CD4-positive, alpha-beta T cell treated with Interleukin-4 for 1 hour (primary cell): ENCODE measurements at places on chromosomes 5 and 9.
A peak's percentile ranks its signal among the peaks of the same experiment; 100 is the strongest.

DNA sequence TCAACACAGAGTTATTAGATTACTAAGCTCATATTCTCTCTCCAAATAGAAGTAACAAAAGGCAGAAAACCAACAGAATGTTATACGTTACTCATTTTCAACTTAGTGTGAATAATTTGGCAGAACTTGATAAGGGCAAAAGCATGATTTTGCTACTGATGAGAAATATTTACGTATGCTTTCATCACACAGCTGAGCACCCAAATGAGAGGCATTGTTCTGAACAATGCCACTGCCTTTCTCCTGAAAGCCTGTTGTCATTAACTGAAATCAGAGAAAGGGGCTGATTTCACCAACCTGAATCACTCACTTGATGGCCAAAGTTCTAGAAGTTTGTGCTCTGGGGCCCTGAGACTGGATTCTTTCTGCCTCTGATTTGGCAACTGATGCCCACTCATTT lies 367.5 kb upstream of the PTGER4 start:
- no peak for DNase-seq

GRCh38 chr5:78795757-78796156 lies 147.2 kb upstream of the LHFPL2 start:
- no peak for DNase-seq

GRCh38 chr5:137114529-137114928 lies 384.6 kb downstream of the SPOCK1 start:
- DNase-seq: no peak

- no peak for DNase-seq
These were observed 10.4 kb downstream of the ANGPTL2 start for GRCh38 chr9:127112056-127112455.

DNA sequence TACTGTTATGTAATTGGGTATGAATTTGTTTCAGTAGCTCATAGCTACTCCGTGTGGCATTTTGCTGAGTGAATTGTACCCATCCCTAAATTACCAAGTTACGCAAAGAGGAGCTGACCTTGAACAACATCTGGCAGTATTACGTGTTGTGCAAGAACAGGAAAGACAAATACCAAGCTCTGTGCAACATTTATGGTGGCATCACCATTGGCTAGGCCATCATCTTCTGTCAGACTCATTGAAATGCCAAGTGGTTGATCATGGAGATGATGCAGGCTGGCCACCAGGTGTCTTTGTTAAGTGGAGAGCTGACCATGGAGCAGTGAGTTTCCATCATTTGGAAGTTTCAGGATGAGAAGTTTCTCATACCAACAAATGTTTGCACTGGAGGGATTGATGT lies 15.0 kb downstream of the ZSWIM6 start:
- DNase-seq: no peak

DNA sequence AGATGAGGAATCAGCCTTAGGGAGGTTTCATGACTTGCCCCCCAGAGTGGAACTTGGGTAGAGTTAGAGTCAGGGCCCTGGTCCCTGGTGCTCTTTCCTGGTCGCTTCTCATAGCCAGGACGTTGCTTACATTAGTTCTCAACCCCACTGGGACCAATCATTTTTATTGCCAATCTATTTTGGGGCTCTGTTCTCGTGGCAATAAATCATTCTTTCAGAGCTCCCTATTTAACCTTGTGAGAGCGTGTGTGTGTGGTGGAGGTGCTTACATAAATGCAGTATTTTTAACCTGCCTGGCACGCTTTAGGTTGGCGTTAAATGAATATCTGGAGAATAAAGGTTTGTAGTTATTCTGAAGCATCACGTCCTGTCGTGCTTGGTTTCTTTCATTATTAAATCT lies 4.1 kb downstream of the TRIO start:
- no peak for DNase-seq

GRCh38 chr5:155508673-155509072 lies 495.1 kb downstream of the KIF4B start:
- no peak for DNase-seq

DNA sequence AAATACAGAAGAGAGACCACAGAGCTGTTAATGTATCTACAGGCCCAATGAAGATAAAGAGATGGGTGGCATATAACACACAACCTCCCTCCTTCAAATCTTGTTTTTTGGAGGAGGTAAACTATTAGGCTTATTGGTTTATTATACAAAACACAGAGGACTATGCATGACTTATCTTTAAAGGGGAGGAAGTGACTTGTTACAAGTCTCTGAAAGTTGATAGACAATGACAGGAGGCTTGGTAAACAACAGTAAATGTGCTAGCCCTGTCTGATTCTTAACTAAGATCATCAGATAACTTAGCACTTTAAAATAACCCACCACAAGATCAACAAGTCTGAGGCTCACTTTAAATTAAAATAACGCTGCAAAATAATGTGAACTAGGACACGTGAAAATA lies 219.0 kb downstream of the MLLT3 start:
- no peak for DNase-seq

DNA sequence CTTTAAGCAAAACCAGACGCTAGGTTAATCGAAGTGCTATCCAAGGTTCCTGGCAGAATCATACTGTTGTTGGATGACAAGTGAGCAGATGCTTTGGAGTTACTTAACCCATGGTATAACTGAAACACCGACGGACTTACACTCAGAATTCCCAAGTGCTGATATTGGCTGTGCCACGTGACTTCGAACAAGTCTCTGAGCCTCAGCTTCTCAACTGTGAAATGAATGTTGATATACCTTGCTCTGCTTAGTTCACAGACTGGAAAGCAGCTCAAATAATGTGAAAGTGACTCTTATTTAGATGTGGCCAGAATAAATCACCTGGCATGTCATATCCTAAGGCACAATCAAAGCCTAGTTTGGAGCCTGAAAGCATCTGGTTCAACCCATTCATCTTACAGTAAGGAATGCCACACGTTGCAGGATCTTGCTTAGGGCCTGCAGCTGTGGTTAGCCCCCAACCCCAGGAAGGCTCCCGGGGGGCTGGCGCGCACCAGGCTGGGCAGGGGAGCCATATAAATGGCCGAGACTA lies 759 bp downstream of the GEMIN5 start:
- DNase-seq: no peak

- peak; percentile 27 for DNase-seq
These were observed 600 bp downstream of the ENC1 start for GRCh38 chr5:74639807-74640449.

DNA sequence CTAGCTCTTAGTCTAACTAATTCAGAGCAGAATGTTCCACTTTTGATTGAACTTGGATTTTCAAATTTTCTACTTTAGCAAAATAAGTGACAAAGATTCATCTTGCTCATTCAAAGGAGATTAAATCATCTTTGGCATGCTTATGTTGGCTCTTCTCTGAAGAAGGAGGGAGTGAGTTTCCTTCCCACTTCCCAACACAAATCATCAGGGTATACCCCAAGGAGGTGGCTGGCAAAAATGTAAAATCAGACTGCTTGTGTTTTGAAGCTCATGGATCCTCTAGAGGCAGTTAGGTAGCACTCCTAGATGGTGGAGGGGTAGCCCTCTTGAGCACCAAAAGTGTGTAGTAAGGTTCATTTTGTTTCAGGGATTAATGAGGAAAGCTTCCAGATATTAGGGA lies 343.1 kb downstream of the OSTF1 start:
- no peak for DNase-seq

GRCh38 chr5:97851036-97851435 lies 668.0 kb upstream of the RIOK2 start:
- DNase-seq: no peak

- no peak for DNase-seq
These were observed 1.4 kb downstream of the PDE4D start for GRCh38 chr5:59891962-59892643.

- no peak for DNase-seq
These were observed 6.5 kb downstream of the CKMT2 start for GRCh38 chr5:81239613-81240012.

- no peak for DNase-seq
These were observed 3.8 kb upstream of the PDLIM4 start for GRCh38 chr5:132253452-132254320.

DNA sequence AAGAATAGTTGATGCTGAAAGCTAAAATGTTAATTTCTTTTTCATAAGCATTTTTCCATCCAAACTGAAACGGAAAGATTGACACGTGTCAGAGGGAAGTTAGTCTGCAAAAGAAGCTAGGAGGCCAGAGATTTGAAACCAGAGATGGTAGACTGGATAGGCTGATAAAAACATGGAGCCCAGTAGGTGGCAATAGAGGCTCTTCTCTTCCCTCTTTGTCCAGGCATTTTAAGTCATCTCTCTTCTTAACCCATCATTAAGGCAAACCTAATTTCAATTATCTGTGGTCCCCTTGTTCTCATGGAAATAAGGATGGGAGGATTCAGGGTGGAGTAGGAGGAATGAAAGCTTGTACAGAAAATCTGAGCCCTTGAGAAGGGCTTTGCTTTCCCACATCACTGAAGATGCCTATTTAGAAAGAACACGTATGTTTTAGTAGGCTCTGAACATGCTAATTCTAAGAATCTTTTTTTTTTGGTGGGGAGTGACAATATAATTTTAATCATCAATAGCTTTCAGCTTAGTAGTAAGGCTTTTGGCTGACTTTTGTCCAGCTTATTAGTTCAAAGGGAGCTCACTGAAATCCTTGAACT lies 66.6 kb downstream of the ZNF474 start:
- no peak for DNase-seq

- DNase-seq: no peak
These were observed 564.8 kb downstream of the ACTL7B start for GRCh38 chr9:108290839-108291585.

GRCh38 chr9:69899491-69899890 lies 78.9 kb downstream of the CFAP95 start:
- no peak for DNase-seq

DNA sequence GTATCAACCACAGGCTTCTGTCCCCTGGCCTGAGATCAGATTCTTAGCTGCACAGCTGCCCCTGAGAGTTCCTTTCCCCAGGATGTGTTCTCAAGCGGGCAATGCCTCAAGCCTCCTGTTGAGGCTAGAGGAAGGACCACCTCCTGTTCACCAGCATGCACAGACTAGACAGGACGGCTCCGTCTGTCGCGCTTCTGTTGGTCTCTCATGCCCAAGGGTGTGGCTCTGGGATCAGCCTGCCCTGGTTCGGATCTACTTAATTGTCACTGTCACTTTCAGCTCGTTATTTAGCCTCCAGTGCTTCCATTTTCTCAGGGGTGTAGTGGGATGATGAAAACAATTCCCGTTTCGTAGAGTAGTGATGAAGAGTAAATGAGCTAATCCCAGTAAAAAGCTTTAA lies 103.1 kb downstream of the KCNIP1 start:
- DNase-seq: no peak

GRCh38 chr9:36728651-36729520 lies 156.2 kb downstream of the MELK start:
- peak; percentile 58 for DNase-seq

GRCh38 chr9:135214706-135215105 lies 127.2 kb downstream of the OLFM1 start:
- DNase-seq: no peak

DNA sequence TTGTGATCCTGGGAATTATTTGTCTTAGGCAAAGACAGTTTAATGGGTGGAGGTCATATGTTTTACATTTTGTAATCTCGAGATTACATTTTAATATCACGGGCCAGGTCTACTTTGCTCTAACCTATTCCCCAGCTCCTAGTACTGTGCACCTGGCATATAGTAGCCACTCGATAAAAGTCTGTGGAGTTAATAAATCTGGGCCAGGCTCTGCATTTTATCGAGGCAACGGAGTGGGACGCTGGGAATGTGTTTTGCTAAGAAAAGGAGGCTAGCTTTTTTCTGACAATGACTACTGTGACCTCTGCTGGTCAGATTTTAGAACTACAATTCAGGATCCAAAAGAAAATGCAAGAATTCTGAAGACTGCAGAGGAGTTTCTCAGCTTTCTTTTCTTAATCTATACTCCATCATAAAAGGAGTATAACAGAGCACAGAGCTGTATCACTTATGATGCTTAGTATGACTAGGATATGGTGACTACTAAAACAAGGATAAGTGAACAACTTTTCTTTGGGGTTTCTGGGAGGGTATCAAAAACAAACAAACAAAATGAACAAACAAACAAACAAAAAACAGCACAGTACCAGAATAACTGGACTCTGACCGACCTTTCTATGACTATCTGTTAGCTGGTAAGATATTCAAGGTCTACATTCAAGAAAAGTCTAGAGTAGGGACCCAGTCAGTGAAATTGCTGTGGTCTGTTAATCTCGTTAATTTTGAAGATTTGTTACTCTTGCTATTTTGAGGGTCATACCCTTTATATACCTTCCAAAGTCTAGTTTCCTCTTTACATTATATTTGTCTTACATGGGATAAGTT lies 46.1 kb upstream of the CER1 start:
- no peak for DNase-seq

DNA sequence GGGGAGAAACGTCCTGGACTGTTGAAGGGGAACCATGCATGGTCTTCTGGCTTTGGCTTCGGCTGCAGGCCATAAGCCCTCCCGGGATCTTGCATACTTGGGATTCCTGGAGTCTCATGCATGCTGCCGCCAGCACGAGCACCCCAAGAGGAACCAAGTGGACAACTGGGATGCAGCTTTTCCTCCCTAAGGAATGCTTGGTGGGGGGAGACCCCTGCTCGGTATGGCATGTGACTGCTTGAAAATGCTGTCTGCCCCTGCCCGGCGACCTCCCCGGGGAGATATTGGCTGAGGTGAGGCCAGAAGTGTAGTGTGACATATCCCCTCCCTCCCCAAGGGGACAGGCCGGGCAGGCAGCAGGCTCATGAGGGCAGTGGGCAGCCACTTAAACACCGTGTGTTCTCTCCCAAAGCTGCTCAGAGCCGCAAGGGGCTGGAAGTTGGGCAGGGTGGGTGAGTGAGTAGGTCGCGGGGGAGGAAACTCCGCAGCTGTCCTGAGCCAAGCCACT lies 15.7 kb downstream of the TMEM171 start:
- no peak for DNase-seq

- no peak for DNase-seq
These were observed 194.0 kb downstream of the SEMA6A start for GRCh38 chr5:116380621-116381020.

- no peak for DNase-seq
These were observed 18.7 kb downstream of the CRHBP start for GRCh38 chr5:76971511-76971910.

DNA sequence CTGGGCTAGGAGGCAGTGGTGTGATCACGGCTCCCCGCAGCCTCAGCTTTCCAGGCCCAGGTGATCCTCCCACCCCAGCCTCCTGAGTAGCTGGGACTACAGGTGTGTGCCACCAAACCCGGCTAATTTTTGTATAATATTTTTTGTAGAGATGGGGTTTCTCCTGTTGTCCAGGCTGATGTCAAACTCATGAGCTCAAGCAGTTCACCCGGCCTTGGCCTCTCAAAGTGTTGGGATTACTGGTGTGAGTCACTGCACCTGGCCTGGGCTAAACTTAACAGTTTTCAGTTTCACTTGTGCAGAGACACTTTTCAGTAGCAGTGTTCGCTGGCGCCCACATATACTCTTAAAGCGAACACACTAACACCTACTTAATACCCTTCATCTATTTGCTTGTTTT lies 205.6 kb upstream of the ZNF608 start:
- peak; percentile 15 for DNase-seq
